ENCODE measurements at places on chromosomes 6 and 20.

DNA sequence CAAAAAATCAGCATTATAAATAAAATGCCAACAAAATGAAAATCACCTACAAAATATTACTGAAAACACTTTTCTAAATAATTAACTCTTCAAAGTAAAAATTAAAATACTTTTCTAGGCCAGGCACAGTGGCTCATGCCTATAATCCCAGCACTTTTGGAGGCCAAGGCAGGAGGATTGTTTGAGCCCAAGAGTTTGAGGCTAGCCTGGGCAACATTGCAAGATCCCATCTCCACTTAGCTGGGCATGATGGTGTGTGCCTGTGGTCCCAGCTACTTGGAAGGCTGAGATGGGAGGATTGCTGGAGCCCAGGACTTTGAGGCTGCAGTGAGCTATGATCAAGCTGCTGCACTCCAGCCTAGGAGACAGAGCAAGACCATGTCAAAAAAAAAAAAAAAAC is 6.4 kb downstream of the SERPINB9 start:
- DNase-seq = no peak

DNA sequence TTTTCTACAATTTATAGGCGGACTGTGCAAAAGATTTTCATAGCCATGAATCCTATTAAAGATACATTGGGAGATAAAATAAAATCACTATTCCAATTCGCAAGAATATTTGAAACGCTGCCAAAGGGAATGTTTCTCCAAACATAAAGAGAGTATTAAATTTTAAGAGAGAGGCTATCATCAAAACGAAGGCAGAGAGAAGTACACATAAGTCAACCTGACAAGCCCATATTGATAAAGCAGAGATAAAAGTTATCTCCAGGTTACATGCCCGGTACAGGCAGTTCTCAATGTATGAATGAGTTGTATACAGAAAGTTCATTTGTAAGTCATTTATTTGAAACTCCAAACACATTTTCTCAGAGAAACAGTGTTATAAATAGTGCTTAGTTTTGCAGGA is 193.1 kb downstream of the ATXN1 start:
- DNase-seq = no peak

- no peak for DNase-seq
These were observed 64.8 kb upstream of the SMIM8 start for GRCh38 chr6:87257565-87257964.

DNA sequence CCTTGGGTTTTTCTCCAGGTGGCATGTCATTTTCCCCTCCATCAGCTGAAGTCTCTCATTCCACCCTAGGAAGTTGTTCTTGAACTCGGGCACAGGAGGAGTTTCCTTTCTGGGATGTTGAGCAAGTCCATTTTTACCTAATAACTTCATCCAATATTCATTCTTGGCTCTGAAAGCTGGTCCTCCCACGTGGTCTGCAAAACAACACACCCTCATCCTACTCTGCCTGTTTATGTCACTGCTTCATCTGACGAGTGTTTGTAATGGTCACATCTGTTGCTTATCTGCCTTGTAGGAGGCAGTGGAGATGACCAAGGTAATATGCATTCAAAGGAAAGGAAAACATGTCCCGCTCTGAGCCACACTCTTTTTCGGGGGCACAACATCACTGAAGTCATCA is 41.7 kb upstream of the AIG1 start:
- DNase-seq = no peak

- no peak for DNase-seq
These were observed 67.5 kb downstream of the NDUFAF5 start for GRCh38 chr20:13852306-13852705.

- DNase-seq = no peak
These were observed 271.3 kb upstream of the BTBD3 start for GRCh38 chr20:11646359-11646758.

- no peak for DNase-seq
These were observed 277.1 kb upstream of the ECI2 start for GRCh38 chr6:4412488-4412887.

DNA sequence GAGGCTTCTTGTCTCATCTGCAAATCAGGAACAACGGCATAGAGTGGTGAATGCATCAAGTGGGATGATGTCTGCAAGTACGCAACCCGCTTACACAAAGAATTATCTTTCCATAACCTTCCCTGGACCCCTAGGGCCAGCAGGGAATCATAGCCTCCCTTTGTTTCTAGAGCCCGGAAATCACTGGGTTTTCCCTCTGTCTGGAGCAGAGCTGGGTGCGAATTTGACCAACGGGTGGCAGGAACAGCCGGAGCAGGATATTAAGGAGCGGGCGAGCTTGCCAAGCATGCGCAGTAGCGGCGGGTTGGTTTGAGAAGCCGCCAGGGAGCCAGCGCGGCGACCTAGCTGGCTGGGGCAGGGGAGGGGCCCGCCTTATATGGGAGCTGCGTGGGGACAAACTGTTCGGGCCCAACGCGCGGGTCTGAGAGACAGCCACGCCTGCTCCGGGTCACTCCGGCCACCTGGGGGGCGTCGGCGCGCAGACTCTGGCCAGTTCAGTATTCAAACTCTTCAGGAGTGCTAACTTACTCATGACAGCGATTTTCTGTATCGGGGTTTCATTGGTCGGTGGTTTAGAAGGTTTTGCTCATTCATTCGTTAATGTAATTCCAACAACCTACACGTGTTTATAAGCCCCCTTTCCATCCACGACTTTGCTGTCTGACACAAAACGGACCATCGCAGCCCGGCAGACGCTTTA is 1.6 kb upstream of the KIF16B start:
- DNase-seq = peak; percentile 98

- DNase-seq = no peak
These were observed 74.6 kb upstream of the RREB1 start for GRCh38 chr6:7033202-7033601.

- DNase-seq = no peak
These were observed 28.5 kb upstream of the TMEM244 start for GRCh38 chr6:129889580-129889979.

DNA sequence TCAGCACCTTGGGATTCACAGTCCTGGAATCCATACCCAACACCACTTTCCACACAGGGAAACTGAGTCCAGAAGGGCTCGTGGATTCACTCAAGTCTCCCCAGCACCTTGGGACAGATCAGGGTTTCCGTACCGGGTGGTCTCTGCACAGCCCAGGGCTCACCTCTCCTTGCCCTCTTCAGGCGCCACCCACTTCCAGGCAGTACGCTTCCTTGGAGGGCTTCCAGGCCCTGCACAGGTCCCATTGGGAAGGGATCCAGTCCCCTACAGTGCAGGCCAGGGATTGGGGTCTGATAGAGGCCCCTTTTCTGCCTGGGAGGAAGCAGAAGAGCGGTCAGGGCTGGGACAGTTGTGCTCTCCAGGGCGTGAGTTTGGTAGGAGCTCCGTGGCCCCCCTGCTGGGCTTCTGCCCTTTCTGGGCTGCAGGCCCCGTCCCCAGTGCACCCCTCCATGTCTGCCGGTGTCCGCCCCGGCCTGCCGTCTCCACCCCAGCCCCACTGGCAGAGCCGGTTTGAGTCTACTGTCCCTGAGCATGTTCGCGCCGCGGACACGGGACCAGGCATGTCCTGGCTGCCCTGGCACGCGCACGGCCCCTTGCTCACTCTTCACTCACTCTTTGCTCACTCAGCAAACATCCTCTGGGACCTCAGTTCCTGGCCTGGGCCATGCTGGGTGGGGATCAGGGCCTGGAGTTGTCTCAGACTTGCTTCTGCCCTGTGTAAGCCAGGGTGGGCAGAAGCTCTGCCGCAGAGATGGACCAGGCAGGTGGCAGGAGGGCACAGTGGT is 12.6 kb downstream of the SRC start:
- no peak for DNase-seq

DNA sequence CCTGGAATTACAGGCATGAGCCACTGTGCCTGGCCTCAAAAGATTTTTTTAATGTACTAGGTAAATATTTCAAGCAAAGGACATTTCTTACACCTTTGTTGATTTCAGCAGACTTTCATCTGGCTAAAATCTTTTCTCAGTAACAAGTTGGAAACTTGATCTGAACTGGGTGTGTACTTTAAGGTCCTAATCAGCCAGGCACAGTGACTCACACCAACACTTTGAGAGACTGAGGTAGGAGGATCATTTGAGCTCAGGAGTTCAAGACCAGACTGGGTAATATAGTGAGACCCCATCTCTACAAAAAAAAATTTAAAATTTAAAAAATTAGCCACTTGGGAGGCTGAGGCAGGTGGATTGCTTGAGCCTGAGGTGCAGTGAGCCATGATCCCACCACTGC is 7.0 kb upstream of the RALGAPA2 start:
- no peak for DNase-seq

DNA sequence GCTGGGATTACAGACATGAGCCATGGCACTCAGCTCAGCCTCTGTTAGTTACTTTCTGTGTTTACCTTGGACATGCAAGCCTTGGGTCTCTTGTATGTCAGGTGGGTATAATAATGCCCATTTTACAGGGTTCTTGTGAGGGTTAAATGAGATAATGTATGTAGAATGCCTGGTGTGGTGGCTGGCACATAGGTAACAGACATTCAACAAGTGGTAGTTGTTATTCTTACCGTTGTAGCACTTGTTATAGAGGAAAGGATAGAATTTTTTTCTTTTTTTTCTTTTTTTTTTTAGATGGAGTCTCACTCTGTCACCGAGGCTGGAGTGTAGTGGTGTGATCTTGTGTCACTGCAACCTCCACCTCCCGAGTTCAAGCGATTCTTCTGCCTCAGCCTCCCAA is 8.0 kb upstream of the KIF13A start:
- DNase-seq = no peak

DNA sequence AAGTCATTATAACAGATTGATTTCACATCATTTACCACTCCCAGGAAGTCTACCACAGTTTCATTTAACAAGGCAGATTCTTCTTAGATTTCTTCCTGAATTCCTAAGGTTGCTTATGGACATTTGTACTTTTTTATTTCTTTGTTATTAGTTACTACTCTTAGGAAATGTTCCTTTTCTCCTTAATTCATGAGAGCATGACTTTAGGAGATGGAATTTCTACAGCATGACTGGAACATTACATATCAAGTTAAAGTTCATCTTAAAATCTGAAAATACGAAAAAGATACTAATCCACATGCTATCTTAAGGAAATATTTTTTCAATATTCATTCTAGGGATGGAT is 22.3 kb downstream of the CNKSR3 start:
- DNase-seq = no peak

DNA sequence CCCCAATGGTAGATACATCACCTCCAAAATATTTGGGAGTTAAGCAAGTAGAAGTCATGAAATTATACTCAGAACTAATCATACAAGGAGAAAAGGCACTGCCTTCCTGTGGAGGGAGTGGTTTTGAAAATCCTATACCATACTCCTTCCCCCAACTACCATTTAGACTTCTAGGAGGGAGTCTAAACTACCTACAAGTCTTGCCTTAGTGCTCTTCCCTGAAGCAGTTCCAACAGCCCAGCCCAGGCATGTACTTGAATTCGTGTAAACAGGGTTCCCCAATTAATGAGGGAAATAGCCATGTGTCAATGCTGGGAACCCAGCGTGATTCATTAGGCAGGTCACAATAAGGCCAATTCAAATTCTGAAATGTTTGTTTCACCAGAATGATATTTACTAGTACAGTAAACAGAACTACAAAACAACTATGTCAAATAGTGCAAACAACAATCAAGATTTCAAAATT is 39.1 kb upstream of the SGK1 start:
- DNase-seq = no peak

Measured in SHP77 treated with DMSO at 0.1 percent for 48 hours (cell line).